Effector memory CD4-positive, alpha-beta T cell (primary cell): ENCODE measurements at places on chromosomes 4 and X.
A peak's percentile ranks its signal among the peaks of the same experiment; 100 is the strongest.

- DNase-seq = no peak
- H3K27ac ChIP-seq = no peak overlapping the region
- no peaks in the 10 kb centered on the region for H3K27me3 ChIP-seq
- H3K4me3 ChIP-seq = no peak overlapping the region
- H3K4me1 ChIP-seq = no peaks in the 10 kb centered on the region
- no peaks in the 10 kb centered on the region for H3K36me3 ChIP-seq
These were observed 165.9 kb upstream of the NDST4 start for GRCh38 chr4:115279330-115279729.

DNA sequence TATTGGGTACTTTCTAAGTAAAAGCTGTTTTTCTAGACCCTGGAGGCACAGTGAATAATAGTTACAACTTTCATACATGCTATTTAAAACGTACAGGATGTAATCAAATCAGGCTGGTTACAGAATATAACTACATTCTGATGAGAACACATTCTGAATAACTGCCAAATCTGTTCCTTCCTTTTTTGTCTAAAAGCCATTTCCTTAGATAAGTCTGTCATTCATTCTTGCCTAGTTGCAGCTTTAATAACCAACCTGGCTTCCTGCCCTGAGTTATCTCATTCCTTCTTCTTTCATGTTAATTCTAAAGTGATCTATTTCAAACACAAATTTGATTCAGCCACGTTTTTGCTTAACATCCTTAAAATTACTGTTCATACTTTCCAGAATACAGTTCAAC, 189.7 kb upstream of the ITM2A start:
- no peak overlapping the region for H3K27ac ChIP-seq
- H3K4me1 ChIP-seq = no peaks in the 10 kb centered on the region
- H3K27me3 ChIP-seq = no peaks in the 10 kb centered on the region

DNA sequence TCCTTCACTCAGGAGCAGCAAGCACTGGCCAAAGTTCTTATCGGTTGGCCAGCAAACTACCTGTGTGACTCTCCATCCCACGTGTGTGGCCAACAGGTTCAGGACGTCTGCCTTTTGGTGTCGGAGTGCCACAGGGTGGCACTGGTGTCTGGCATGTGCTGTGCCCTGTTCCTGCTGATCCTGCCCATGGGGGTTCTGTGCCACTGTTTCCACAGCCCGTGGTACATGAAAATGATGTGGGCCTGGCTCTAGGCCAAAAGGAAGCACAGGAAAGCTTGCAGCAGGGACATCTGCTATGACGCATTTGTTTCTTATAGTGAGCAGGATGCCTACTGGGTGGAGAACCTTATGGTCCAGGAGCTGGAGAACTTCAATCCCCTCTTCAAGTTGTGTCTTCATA, 4.6 kb upstream of the TLR2 start:
- no peak overlapping the region for H3K27ac ChIP-seq
- peaks cover 5% of the 10 kb centered on the region for H3K27me3 ChIP-seq
- no peak overlapping the region for H3K4me3 ChIP-seq
- no peaks in the 10 kb centered on the region for H3K36me3 ChIP-seq

GRCh38 chrX:97398030-97398551, 514.4 kb downstream of the RPA4 start:
- no peaks in the 10 kb centered on the region for H3K36me3 ChIP-seq
- no peaks in the 10 kb centered on the region for H3K27me3 ChIP-seq
- no peaks in the 10 kb centered on the region for H3K4me1 ChIP-seq
- H3K27ac ChIP-seq = no peak overlapping the region

DNA sequence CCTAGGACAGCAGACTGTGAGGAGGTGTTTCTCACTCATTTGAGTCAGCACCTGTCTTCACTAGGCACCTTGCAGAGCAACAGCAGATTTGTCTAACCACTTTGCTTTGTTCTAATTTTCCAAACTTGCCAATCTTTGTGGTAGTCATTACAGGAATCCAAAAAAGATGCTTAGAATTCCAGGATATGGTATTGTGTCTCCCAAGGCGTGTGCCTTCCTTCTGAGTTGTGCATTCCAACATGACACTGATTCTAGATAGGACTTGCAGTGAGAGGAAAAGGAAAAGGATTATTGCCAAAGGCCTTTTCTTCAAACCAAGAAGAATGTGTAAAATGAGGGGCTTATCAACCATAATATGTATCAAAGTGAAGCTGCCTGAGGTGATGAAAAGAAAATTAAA, 126.2 kb downstream of the MAPK10 start:
- no peak for DNase-seq
- H3K27me3 ChIP-seq = no peaks in the 10 kb centered on the region
- H3K27ac ChIP-seq = no peak overlapping the region
- no peaks in the 10 kb centered on the region for H3K4me1 ChIP-seq

GRCh38 chrX:129540722-129541184, 694 bp downstream of the OCRL start:
- H3K4me3 ChIP-seq = peak overlapping the region; percentile 33
- H3K27me3 ChIP-seq = no peaks in the 10 kb centered on the region
- no peaks in the 10 kb centered on the region for H3K4me1 ChIP-seq

DNA sequence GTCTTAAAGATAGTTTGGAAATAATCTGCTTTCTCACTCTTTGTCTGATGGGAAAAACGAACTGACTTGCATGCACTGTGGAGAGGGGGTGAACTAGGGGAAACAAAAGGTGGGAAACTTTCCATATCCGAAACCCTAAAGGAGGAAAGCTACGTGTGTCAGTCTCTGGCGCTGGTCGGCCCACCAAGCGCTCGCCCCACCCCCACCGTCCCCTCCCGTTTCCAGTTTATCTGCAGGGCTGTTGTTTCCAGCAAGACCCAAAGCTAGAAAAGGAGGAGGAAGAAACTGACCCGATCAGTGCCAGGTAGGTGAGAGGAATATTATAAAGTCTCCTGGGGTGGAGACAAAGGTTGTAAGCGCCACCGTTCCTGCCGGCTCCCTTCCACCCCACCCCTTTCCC, 552 bp downstream of the TCEAL9 start:
- H3K36me3 ChIP-seq = no peaks in the 10 kb centered on the region
- H3K4me1 ChIP-seq = no peaks in the 10 kb centered on the region
- H3K27me3 ChIP-seq = peaks cover 6% of the 10 kb centered on the region
- peak overlapping the region; percentile 48 for H3K4me3 ChIP-seq

DNA sequence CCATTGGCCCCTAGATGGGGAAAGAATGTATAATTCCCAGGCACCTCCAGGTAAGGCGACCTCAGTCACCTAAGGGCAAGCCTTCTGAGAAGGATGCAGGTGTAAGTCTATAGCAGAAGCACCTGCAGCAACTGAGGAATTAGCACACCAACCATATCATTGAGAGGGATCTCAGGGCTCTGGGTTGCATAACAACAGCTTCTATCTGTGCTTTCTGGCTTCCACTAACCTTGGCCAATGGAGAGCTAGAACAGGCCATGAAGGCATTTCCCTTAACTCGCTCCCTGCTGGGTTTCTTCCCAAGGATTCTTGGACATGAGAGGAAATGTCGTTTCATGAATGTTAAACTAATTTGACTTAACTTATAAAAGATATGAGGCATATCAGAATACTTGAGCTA, 177.8 kb upstream of the GK2 start:
- no peak overlapping the region for H3K4me3 ChIP-seq
- no peak overlapping the region for H3K27ac ChIP-seq
- no peaks in the 10 kb centered on the region for H3K4me1 ChIP-seq
- DNase-seq = no peak
- no peaks in the 10 kb centered on the region for H3K36me3 ChIP-seq

GRCh38 chr4:125316791-125317524, 2.2 kb downstream of the FAT4 start:
- no peaks in the 10 kb centered on the region for H3K36me3 ChIP-seq
- no peak overlapping the region for H3K4me3 ChIP-seq
- H3K27ac ChIP-seq = no peak overlapping the region
- no peak for DNase-seq

- H3K36me3 ChIP-seq = no peaks in the 10 kb centered on the region
- no peak overlapping the region for H3K4me3 ChIP-seq
- no peak overlapping the region for H3K27ac ChIP-seq
- H3K27me3 ChIP-seq = no peaks in the 10 kb centered on the region
- no peaks in the 10 kb centered on the region for H3K4me1 ChIP-seq
These were observed 48.1 kb downstream of the RHOXF2B start for GRCh38 chrX:120029354-120029753.

DNA sequence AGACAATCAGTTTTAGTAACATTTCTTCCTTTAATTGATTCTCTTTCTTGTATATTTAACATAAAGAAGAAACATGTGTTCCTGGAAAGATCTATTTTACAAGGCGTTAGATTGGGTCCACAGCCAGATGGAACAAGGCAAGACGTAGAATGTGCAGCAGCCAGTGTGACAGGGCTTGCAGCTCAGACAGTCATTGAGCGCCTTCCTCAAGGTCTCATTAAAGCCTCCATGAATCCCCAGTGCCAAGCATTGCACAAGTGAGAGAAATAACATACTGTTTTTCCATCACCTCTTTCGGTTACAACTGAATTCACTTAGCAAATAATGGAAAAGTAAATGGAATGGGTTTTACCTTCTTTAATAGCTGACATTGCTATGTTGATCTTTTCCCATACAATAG, 292.5 kb downstream of the USP46 start:
- H3K4me3 ChIP-seq = no peak overlapping the region
- H3K4me1 ChIP-seq = no peaks in the 10 kb centered on the region
- H3K27ac ChIP-seq = no peak overlapping the region
- H3K36me3 ChIP-seq = no peaks in the 10 kb centered on the region
- no peak for DNase-seq
- no peaks in the 10 kb centered on the region for H3K27me3 ChIP-seq

DNA sequence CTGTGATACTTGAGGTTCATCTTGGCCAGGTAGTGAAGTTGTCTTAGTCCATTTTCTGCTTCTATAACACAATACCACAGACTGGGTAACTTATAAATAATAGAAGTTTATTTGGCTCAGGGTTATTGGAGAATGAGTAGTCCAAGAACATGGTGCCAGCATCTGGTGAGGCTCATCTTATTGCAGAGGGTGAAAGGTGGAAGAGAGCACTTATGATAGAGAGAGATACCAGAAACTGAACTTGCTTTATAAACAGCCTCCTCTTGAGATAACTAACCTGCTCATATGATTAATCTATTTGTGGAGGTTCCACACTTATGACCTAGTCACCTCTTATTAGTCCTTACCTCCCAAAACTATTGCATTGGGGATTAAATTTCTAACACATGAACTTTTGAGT, 1.6 kb downstream of the C4orf51 start:
- no peak for DNase-seq
- no peak overlapping the region for H3K27ac ChIP-seq
- H3K4me3 ChIP-seq = no peak overlapping the region
- H3K36me3 ChIP-seq = no peaks in the 10 kb centered on the region
- no peaks in the 10 kb centered on the region for H3K4me1 ChIP-seq

GRCh38 chrX:139596068-139596467, 65.5 kb downstream of the F9 start:
- no peaks in the 10 kb centered on the region for H3K4me1 ChIP-seq
- no peaks in the 10 kb centered on the region for H3K36me3 ChIP-seq
- H3K27ac ChIP-seq = no peak overlapping the region
- DNase-seq = no peak
- H3K27me3 ChIP-seq = no peaks in the 10 kb centered on the region
- no peak overlapping the region for H3K4me3 ChIP-seq

- no peak for DNase-seq
- no peak overlapping the region for H3K4me3 ChIP-seq
- no peaks in the 10 kb centered on the region for H3K36me3 ChIP-seq
- H3K27me3 ChIP-seq = no peaks in the 10 kb centered on the region
- no peak overlapping the region for H3K27ac ChIP-seq
- H3K4me1 ChIP-seq = no peaks in the 10 kb centered on the region
These were observed 342.5 kb upstream of the NOCT start for GRCh38 chr4:138673053-138673452.

GRCh38 chr4:20356565-20356964, 104.9 kb downstream of the SLIT2 start:
- H3K4me3 ChIP-seq = no peak overlapping the region
- no peaks in the 10 kb centered on the region for H3K36me3 ChIP-seq
- no peaks in the 10 kb centered on the region for H3K27me3 ChIP-seq
- no peaks in the 10 kb centered on the region for H3K4me1 ChIP-seq

DNA sequence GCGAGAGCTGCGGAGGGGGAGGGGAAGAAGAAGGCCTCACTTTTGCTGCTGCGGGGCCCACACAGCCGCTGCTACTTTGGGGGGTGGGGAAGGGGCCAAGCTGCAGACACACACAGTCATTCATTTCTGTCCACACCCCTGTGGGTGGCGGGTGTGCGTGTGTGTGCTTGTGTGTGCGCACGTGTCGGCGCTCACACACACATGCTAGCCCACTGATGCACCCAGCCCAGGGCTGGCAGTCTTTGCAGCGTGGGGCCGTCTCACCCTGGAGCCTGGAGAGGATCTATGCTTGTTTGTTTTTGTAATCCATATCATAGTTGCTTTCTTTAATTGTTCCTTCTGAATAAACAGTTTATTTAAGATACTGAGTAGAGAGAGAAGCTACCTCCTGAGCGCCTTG, 4.0 kb downstream of the DUSP9 start:
- H3K27ac ChIP-seq = no peak overlapping the region
- no peaks in the 10 kb centered on the region for H3K36me3 ChIP-seq
- DNase-seq = no peak
- H3K27me3 ChIP-seq = peaks cover 16% of the 10 kb centered on the region
- peaks cover 3% of the 10 kb centered on the region for H3K4me1 ChIP-seq

- H3K27ac ChIP-seq = no peak overlapping the region
- no peaks in the 10 kb centered on the region for H3K27me3 ChIP-seq
- DNase-seq = no peak
- no peaks in the 10 kb centered on the region for H3K36me3 ChIP-seq
These were observed 114.4 kb downstream of the MSN start for GRCh38 chrX:65781845-65782244.

DNA sequence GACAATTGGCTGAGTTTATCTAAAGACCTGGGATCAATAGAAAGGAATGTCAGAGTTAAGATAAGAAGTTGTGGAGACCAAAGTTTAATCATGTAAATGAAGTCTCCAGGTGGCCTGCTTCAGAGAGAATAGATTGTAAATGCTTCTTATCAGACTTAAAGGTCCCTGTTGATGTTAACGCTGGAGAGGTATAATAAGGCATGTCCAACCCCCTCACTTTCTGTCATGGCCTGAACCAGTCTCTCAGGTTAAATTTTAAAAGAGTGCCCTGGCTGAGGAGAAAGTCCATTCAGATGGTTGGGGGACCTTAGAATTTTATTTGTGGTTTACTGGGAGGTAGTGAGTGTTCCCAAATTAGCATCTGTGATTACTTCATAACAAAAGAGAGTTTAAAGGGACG, 86.7 kb downstream of the AKAP4 start:
- no peaks in the 10 kb centered on the region for H3K27me3 ChIP-seq
- H3K4me1 ChIP-seq = no peaks in the 10 kb centered on the region
- no peaks in the 10 kb centered on the region for H3K36me3 ChIP-seq
- no peak overlapping the region for H3K27ac ChIP-seq
- H3K4me3 ChIP-seq = no peak overlapping the region

- H3K4me1 ChIP-seq = no peaks in the 10 kb centered on the region
- H3K36me3 ChIP-seq = no peaks in the 10 kb centered on the region
- peaks cover 3% of the 10 kb centered on the region for H3K27me3 ChIP-seq
- no peak overlapping the region for H3K4me3 ChIP-seq
These were observed 21.4 kb upstream of the PPP2R2C start for GRCh38 chr4:6493658-6494304.

GRCh38 chr4:113837397-113837796, 75.9 kb upstream of the CAMK2D start:
- H3K4me1 ChIP-seq = no peaks in the 10 kb centered on the region
- no peaks in the 10 kb centered on the region for H3K36me3 ChIP-seq
- H3K4me3 ChIP-seq = no peak overlapping the region
- DNase-seq = no peak
